Testis (tissue), 5 donors: ENCODE measurements at places on chromosomes 1 and 21.

DNA sequence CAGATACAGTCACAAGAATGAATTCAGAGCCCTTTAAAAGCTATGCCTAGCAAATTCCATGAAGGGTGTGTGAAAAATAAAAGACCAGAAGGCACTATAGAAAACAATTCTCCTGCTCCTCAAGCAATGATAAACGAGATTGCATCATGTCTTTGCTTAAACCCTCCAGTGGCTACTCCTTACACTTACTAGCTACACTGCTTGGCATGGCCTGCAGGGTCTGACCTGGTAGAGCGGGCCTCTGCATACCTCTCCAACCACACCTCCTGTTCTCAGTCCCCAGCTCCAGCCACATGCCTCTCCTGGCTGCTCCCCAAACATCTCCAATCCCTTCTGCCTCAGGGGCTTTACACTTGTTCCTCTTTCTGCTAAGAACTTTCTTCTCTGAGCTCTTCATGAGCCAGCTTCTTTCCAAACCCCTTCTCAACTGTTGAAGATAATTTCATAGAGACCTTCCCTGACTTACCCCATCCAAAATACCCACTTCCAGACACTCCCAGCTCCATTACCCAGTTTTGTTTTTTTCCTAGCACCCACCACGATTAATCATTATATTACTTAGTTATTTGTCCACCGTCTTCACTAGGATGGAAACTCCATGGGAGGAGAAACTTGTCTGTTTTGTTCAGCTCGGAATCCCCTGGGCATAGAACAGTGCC, 11.2 kb upstream of the CREG1 start:
- DNase-seq: no peak

DNA sequence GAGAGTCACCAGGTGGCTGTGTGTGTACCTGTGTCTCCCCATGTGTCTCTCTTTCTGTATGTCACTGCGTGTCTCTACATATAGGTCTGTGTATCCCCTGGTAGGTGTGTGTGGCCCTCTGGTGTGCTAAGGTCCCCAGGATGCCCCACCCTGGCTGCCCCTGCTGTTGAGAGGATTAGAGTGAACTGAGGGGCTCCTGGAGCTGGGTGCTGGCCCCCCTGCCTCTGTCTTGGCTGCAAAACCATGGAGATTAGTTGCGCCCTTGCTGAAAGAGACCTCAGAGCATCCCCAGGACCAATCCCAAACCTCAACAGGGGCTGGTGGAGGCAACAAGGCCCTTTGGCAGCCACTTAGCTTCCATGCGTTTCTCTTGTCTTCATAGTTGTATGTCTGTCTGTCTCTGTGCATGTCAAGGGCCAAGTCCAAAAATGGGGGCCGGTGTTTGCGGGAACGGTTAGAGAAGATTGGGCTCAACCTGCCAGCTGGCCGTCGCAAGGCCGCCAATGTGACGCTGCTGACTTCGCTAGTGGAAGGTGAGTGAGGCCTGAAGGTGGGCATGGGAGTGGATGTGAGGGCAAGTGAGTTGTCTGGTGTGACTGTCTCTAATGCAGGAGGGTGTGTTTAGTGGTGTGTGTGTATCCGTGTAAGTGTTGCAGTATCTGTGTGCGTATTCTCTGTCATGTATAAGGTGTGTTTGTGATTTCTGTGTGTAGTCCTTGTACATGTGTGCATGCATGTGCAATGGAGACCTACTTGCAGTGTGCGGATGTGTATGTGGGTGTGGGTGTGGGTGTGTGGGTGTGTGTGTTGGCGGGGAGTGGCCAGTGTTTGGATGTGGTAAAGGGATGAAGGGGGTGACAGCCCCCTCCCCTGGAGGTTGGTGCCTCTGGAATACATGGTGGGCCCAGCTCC, 16.7 kb downstream of the TFAP2E start:
- no peak for DNase-seq

- DNase-seq: no peak
Observed at GRCh38 chr1:194104247-194104844, 917.9 kb upstream of the B3GALT2 start.

DNA sequence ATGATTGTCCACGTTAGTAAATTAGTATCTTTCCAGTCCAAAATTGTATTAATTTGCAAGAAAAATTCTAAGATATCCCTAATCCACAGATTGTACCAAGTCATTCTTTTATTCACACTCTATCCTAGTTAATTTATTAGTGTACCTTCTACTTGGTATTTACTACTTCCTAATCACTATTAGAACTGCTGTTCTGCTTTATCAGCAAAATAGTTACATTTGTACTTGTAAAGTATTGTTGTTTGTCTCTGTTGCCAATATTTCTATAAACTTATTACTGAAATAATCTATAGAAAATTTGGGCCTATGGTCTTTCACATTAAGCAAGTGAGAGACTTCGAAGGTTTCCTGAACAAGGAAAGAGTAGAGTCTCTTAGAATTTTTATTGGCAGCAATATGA, 5.6 kb upstream of the CRP start:
- no peak for DNase-seq

GRCh38 chr1:235078480-235079381, 49.9 kb downstream of the TOMM20 start:
- DNase-seq: no peak

- no peak for DNase-seq
Observed at GRCh38 chr1:202844259-202844658, 33.5 kb downstream of the PCAT6 start.

GRCh38 chr21:37074197-37074510, 1.1 kb downstream of the TTC3 start:
- DNase-seq: peak; percentile 47

- DNase-seq: no peak
Observed at GRCh38 chr1:228089519-228090380, 7.2 kb downstream of the ARF1 start.

DNA sequence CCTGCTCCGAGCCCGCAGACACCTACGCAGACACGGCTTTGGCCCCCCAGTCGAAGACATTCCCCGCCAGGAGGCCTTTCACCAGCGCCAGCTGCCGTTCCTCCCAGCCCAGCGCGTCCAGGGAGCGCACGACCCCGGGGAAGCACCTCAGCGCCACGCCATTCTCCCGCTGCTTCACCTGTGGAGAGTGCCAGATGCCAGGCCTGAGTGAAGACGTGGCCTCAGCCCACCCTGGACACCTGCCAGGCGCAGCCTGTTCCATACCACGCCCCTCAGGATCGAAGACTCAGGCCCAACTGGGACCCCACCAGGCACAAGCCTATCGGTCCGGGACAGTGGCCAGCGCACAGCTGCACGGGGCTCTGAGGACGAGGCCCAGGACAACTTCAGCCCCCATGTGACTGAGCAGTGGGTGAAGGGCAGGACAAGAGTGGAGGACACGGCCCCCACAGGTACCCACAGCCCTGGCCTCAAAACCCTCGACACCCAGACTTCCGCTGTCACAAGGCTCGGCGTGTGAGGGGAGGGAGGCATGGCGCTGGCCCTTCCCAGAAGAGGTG, 13.5 kb downstream of the PANK4 start:
- no peak for DNase-seq

DNA sequence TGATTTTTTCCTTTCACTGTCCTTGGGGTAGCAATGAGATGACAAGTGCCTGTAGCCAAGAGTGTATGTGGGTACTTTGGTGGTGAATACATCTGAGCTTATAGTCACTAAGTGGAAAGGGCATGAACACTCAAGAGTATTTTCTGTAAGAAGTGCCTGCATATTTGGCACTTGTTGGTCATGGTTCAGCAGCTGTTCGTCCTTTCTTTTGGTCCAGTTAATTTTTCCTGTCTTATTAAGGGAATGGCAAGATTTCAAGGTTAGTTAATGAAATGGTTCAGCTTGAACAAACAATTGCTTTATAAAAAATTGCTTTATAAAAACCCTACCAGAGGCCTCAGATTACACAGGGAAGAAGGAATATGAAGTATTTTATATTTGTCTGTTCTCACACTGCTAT, 48.6 kb upstream of the GPR52 start:
- no peak for DNase-seq

DNA sequence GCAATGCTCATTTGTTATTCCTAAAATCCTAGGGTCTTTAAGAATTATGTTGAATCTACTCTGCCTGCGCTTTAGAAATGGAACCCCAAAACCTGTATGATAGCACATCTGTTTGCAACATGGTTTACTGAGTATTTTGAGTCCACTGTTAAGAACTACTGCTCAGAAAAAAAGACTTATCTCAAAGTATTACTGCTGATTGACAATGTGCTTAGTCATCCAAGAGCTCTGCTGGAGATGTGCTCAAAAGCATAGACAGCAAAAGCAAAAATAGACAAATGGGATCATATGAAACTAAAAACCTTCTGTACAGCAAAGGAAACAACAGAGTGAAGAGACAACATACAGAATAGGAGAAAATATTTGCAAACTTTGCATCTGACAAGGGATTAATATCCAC, 107.0 kb downstream of the CTH start:
- no peak for DNase-seq

DNA sequence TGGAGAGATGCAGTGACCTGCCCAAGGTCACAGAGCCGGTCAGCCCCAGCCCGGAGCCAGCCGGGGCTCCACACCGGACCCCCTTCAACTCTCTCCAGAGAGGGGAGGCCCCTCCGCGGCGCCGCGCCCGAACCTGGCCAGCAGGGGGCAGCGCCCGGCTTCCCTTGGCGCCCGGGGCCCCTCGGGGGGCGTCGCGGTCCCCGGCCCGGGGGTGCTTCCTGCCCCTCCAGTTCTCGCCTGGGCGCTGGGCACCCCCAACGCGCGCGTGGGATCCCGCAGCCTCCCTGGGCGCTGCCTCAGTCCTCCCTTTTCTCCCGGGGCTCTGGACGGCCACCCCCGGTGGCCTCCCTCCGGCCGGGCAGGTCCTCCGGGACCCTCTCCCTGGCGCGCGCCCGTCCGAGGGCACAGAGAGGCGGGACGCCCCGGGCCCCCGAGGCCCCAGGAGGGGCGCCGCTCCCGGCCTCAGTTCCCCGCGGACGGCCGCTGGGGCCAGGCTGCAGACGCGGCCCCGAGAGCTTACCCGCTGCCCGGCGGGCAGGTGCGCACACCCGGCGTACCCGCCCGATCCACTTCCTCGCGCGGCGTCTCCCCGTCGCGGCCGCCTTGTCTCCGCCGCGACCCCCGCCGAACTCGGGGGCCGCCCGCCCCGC, 406 bp downstream of the HTR1D start:
- DNase-seq: no peak

DNA sequence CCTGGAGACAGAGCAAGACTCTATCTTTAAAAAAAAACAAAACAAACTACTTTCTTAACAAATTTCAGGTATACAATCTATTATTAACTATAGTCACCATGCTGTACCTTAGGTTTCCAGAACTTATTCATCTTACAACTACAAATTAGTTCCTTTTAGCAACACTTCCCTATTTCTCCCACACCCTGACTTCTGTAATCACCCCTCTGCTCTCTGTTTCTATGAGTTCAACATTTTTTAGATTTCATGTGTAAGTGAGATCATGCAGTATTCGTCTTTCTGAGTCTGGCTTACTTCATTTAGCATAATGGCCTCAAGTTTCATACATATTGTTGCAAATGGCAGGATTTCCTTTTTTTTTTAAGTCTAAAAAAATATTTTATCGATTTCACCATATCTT, 77.9 kb upstream of the LPGAT1 start:
- no peak for DNase-seq

GRCh38 chr21:15282665-15283064, 217.9 kb upstream of the NRIP1 start:
- DNase-seq: no peak

GRCh38 chr1:109249654-109250401, 489 bp downstream of the CELSR2 start:
- DNase-seq: no peak

GRCh38 chr21:38165466-38166172, 91.2 kb upstream of the KCNJ15 start:
- no peak for DNase-seq

DNA sequence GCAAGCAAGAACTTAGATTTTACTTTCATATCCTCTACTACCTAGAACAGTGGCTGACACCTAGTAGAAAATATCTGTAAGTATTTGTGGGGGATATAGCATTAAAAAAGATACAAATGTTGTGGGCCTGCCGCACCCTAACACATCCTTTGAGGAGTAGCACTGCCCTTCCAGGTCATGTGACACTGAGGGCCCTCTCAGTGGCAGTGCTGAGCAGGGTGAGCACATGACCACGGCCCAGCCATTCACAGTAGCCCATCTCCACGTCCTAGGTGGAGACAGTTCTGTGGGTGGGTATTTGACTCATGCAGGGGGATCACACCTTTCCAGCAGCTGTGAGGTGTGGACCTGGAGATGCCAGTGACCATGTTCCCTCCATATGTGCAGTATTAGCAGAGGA, 108.9 kb downstream of the OMA1 start:
- DNase-seq: no peak

- DNase-seq: no peak
Observed at GRCh38 chr1:27007909-27008582, 4.6 kb downstream of the TENT5B start.

- no peak for DNase-seq
Observed at GRCh38 chr1:61133335-61134019, 51.1 kb downstream of the NFIA start.

GRCh38 chr1:50326026-50326425, 97.2 kb downstream of the DMRTA2 start:
- no peak for DNase-seq

DNA sequence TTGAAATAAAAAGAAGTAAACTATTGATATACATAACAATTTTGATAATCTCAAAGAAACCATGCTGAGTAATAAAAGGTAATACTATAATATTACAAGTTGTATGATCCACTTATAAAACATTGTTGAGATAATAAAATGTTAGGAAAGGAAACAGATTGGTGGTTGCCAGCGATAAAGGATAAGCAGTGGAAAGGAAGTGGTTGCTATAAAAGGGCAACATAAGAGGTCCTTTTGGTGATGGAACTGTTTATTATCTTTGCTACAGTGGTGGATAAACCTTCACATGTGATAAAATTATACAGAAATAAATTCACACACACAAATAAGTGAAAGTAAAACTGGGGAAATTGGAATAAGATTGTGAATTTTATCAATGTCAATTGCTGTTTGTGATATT, 15.1 kb downstream of the OR6F1 start:
- no peak for DNase-seq

GRCh38 chr1:116107371-116107770, 3.8 kb upstream of the MAB21L3 start:
- DNase-seq: no peak
